ENCODE measurements at places on chromosomes 12 and 14. TPM values are rescaled to one million over a fixed set of nuclear protein-coding genes. Genes with fewer than 3 reads are reported as not detected.

The RAPGEF3 gene
- total RNA-seq, result 0.83 TPM

The FAM90A1 gene
- total RNA-seq, result 0.17 TPM

The DBX2 gene
- total RNA-seq, result not detected

The LTB4R2 gene
- total RNA-seq, result 16.7 TPM

The IFNG gene
- total RNA-seq, result not detected

The ABHD4 gene
- total RNA-seq, result 12.8 TPM

DNA sequence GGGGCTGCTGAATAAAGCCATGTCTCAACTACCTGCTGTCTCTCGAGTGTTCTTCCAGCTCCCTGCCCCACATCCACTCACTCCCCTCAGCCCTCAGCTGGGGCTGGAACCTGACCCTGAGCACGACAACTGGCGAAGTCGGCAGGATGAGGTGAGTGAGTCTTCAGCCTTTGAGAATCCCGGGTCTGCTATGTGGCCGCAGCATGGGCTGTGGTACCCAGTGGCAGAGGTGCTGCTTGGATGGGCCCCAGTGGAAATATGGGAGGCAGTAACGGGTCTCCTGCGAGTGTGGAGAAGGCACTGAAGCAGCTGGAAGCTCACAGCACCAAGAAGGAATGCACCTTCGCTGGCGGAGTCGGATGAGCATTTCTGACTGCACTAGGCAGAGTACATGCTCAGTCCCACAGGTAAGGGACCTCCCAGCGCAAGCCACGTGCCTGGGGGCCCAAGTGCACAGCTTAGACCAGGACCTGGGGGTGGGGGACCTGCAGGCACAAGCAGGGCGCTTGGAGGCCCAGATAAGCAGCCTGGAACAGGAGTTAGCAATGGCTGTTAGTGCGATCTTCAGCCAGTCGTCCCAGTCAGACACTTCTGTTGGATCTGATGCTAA is 95.5 kb upstream of the TMPO start:
- no peak for DNase-seq

DNA sequence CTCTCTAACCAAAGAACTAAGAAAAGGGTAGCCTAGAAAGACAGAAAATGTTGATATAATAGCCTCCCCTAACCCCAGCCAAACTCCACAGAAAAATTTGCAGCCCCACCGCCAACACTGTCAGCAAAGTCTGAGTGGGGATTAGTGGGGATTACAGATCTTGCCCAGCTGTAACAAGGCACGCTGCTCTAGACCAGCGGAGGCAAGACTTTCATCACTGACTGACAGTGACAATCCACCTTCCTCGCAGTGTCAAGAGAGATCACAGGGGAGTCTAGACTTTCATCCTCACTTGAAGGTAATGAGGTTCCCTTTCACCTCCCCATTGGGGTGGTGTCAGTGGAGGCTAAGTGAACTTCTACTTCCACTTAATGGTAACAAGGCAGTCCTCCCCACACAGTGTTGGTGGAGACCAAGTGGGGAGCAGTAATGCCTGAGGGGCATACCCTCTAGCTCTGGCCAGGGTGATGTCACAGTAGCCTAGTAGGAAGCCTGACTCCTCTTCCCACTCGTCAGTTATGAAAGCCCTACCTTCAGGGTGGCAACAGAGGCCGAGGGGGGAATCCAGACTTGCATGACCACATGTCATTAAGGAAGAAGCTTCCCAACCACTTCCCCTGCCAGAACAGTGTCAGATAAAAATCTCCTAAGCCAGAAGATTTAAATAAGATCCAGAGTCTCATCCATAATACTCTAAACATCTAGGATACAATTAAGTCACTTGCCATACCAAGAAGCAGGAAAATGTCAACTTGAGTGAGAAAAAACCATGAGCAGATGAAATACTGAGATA is 91.7 kb upstream of the RASSF8 start:
- DNase-seq, result peak; percentile 24

- peak; percentile 89 for DNase-seq
Measured at GRCh38 chr12:53352331-53353256, 16.4 kb upstream of the SP7 start.

- no peak for DNase-seq
Measured at GRCh38 chr14:75986439-75986765, 839 bp downstream of the IFT43 start.

DNA sequence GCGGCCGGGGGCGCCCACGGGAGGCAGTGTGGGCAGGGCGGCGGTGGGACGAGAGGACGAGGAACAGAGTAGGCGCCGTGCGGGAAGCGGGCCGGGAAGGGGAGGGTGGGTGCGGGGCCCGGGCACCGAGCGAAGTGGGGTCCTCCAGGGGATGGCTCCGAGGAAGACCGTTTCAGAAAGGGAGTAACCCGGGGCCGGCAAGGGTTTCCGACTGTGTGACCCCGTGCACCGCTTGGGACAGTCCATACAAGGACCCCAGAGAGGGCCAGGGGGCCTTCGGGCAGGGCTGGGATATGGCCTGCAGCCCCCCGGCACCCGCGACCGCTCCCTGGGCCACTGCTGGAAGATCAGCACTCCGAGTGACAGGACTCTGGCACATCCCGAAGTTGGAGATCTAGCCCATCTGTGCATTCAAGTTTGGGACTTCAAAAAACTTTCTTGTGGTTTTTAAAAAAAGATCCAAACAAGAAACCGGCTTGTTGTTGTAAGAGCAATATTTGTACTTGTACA is 448 bp downstream of the TSPAN9 start:
- no peak for DNase-seq

DNA sequence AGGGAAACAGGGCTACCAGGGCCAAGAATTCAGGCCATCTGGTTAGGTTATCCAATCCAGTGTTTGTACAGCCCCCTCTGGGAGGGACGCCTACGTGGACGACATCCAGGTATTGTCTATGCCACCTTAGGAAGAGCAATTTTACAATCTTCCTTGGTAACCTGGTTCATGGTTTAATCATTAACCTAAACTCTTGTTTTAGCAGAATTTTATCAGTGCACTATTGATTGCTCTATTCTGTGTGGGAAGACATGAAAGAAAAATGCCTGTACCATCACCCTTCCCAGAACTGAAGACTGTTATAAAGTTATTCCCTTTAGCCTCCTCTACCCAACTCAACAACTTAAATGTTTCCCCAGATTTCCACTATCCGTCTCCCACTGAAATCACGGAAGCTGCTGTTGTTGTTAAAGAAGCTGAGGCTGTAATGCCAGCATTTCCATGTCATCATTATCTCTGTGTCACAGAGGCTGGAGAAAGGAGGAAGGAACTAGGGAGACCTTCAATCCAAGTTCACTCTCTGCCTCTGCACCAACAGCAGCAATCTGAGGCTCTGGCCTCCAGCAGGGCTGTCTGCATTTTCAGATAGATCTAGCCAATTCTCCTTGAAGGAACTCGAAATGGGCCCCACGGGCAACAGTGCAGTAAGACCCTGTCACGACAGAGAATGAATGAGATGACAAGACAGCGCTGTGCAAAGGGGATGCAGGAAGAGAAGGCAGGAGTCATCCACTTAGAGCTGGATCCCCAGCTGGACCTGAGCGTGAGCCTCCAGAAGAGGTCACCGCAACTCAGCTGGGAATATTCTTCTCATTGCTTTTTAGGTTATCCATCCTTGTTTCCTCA is 183.4 kb upstream of the GZMB start:
- peak; percentile 37 for DNase-seq

DNA sequence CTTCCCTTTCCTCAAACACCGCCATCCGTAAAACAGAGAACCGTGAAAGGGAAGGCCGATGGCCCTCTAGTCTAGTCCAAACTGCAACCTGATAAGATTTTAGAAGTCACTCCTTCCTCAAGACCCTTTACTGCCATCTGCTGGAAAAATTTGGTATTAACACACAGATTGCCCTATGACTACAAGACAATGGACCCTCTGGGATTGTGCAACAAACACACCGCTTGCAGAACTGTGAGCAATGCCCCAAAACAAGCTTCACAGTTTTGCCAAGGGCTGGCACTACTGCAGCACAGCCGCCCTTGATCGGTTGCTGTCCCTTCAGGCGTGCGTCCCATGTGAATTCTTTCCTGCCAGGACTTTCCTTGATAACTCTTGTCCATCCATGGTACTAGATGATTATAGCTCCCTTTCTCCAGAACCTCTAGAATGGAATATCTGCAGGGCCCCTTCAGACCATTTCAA is 23.1 kb downstream of the LLPH start:
- peak; percentile 84 for DNase-seq

DNA sequence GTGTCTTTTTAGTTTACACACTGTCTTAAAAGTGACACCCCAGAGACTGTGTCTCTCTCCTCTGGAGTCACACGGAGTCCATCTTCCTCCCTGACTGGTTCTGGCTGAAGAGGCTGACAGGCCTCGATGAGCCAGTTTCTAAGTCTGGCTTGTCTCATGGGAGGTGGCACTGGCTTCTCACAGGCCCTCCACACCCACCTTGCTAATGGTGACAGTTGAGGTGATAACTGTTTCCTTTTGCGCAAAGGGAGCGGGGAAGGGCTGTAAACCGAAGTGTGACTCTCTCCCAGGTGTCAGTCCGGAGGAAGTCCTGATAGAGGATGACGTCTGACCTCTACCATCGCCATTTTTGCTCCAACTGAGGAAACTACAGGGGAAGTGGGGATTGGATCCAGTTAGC is 30.2 kb downstream of the KCTD10 start:
- DNase-seq, result no peak

DNA sequence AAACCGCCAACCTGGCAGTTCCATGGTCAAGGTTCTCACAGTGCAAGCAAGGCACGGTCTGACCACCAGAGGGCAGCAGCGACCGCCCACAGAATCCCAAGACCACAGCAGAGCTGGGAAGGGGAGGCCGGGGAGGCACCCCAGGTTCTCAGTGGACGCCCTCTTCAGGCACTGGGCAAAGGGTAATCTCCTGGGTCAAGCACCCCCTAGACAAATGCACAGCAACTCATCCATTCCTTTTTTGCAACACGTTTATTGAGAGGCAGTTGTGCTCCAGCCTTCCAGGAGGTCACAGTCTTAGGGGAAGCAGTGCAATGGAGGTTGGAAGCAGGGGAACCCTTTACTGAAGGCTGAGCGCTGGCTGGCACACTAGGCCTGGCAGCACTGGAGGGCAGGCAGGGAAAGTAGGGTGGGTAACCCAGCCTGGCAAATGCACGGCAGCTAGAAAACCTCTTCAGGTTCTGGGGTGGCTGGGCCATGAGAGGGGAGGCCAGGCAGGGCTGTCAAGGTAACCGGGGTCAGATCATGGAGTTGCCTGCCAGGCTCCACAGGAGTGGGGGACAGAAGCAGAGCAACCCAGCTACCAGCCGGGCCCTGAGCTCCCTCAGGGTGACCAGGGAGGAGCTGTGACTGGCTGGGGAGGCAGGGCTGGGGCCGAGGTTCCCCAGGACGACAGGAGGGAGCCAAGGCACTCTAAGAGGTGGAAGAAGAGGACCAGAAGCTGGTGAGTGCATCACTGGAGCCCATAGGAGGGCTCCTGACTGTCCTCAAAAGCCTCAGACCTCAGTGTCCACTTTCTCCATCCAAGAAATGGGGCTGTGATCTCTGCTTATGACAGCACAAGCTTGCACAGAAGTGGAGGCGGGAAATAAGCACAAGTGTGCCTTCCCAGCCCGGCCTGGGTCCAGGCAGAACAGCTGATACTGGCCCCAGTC is 1.8 kb upstream of the RHOF start:
- peak; percentile 91 for DNase-seq

DNA sequence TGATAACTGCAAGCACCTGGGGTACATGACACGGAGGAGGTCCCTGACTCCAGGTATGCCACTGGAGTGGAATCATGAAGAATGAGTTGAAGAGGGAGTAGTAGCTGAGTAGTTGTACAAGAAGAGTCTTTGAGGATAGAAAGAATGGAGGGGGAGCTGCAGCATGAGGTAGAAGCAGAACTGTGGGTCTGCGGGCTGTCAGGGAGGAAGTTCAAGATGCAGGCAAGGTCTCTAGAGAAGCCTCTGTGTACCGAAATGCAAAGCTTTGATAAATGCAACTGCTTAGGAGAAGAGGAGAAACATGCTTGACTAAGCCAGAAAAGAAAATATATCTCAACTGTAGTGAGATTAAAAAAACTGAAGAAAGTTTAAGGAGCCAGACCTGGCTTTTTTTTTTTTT is 91.5 kb downstream of the CPNE8 start:
- no peak for DNase-seq

GRCh38 chr12:75917715-75918114 is 113.9 kb downstream of the PHLDA1 start:
- DNase-seq, result no peak

DNA sequence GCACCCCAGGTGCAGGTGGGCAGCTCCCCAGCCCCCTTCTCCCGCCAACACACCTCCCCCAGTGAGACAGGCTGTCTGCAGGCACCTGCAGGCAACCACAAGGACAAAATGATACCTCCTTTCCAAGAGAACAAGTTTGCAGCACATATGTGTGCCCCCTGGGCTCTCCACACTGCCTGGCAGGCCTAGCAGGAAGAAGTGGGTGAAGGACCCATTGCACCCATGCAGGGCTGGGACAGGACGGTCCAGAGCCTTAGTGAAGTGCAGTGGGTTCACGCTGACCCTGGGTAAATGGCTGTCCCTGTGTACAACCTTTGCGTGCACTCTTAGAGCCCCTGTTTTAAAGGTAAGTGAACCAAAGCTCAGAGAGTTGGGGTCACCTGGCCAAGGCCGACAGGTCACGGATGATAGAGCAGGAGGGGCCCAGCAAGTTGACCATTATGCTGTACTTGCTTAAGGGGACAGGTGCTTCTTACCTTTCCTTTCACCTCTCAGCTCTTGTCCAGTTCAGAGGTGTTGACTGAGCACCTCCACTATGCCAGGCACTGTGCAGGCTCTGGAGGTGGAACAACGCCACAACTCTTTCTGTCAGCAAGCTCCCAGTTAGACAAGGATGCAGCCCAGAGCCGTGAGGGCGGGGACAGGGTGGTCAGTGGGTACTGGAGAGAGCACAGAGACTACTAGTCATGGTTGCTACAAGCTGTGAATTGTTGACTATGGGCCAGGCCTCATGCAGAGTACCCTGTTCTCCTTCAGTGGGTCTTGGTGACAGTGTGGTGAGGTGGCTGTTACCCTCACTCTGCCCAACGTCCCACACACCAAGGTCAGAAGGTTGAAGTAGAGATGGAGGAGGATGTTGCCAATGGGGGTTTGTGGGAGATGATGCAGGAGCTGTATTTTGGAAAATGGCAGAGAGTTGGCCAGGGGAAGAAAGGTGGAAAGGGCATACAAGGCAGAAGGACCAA is 125.9 kb downstream of the PAPOLA start:
- no peak for DNase-seq

DNA sequence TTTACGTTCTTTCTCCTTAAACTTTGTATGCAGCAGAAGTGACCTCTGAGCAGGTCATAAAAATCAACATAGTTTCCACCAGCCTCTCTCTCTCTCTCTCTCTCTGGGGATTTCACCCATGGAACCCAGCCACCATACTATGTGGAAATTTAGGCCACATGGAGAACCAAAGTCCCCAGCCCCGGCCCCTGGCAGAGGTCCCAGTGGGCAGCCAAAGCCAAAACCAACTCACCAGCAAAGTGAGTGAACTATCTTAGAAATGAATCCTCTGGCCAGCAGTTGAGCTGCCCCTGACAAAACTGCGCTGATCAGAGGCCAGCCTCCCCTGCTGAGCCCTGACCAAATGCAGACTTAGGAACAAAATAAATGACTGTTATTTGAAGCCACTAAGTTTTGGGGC is 9.2 kb downstream of the DUSP6 start:
- no peak for DNase-seq

- DNase-seq, result peak; percentile 47
Measured at GRCh38 chr12:24991209-24992049, 42.5 kb upstream of the BCAT1 start.

- no peak for DNase-seq
Measured at GRCh38 chr12:93674386-93674785, 2.8 kb upstream of the CRADD start.

- DNase-seq, result no peak
Measured at GRCh38 chr14:29672831-29673230, 254.8 kb downstream of the PRKD1 start.
